Ascending aorta (tissue), 2 donors: ENCODE measurements at places on chromosomes 2 and 18. TPM values are rescaled to one million over a fixed set of nuclear protein-coding genes. Genes with fewer than 3 reads are reported as not detected.

Gene HRH4
- not detected for total RNA-seq

DNA sequence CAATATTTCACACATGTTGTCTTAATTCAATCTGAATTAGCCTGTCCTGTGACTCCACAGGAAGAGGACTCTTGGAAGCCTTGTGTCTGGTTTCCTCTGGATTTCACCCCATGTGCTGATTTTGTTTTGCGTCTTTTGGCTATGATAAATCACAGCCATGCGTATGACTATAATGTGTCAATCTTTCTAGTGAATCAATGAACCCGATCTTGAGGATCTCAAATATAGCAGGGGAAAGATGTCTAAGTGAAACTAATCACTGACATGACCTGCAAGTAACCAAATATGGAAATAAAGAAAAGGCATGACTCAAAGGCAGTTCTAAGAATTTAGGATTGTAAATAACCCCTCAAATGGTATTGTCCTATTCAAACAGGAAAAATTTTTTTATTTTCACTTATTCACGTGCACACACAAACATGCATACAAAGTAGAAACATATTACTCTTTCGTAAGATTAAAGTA is 8.2 kb downstream of the WDFY1 start:
- no peak overlapping the region for H3K4me3 ChIP-seq
- no peaks in the 10 kb centered on the region for H3K27me3 ChIP-seq
- no peak for DNase-seq
- no peak overlapping the region for H3K27ac ChIP-seq

DNA sequence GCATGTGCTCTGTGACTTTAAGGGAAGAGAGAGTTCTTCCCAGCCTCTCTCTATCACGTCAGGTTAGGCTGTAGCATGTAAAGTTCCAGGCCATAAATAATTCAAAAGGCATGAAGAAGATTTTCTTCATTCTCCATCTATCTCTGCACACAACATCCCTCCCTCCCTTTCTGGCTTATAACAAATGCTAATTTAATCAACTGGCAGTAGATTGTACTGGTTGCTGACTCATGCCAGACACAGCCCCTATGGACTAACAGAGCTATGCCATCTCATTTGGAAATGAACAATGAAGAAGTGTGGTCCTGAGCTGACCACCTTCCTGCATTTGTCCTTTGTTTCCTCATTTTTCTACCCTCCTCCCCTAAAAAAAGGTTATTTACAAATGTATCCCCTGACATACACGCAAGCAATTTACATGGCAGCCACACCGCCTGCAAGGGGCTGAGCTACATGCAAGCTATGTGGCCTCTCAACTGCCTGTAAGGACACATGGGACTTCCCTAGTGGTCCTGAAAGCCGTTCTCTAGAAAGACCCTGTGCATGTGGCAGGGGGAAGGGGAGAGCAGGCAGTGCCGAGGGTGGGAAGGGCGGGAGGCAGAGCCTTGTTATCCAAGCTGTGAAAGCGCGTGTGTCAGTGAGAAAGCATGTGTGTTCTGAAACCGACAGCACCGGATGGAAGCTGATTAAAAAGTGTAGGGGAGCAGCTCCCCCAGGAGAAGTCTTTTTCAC is 90.9 kb upstream of the KLF7 start:
- peaks cover 19% of the 10 kb centered on the region for H3K4me1 ChIP-seq
- no peaks in the 10 kb centered on the region for H3K27me3 ChIP-seq
- H3K27ac ChIP-seq = no peak overlapping the region

GRCh38 chr2:219309278-219309677 is at the start of gene PTPRN:
Gene PTPRN, minus strand, starts transcription at chr2:219309401. Its CDS starts 69 bp downstream, at chr2:219309332.
- DNase-seq = no peak
- no peaks in the 10 kb centered on the region for H3K4me1 ChIP-seq
- peaks cover 5% of the 10 kb centered on the region for H3K27me3 ChIP-seq
